ENCODE measurements at places on chromosomes 11 and 22.

DNA sequence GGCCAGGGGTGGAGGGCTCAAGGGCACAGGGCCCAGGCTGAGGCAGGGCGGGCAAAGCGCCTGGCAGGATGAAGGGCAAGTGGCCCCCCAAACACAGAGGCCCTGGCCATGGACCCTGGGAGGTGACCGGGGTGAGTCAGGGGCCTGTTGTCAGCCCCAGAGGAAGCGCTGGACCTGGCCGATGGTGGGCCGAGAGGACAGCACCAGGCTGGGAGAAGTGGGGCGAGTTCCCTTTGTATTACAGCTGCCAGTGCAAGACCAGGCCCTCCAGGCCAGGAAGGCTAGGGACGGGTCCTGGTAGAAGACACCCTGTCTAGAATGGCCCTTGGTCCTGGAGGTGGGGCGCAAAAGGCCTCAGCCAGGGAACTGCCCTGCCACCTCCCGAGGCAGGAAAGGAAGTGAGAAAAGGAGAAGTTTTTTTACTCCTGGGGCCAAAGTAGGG is 12.8 kb downstream of the CXCR5 start:
- DNase-seq, result no peak

- DNase-seq, result no peak
These were observed 105.3 kb upstream of the E2F8 start for GRCh38 chr11:19345848-19346681.

DNA sequence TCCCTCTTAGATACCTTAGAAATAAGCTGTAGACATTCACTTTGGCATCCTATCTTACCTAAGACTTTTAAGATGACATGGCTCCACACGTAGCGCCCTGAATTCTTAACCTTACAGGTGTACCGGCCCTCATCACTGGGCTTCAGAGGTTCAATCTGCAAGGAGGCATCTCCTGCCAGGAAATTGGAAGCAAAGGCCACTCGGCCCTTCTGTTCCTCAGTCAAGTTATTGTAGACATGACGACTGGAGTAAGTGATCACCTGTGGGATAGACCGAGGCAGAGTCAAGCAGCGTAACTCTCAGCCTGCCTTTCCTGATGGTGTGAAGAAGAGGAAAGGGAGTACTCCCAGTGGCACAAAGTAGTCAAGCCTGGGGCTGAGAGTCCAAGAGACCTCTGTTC is 22.5 kb upstream of the HSPA8 start:
- no peak for DNase-seq

- DNase-seq, result no peak
These were observed 32.5 kb upstream of the GRAMD4 start for GRCh38 chr22:46587492-46588278.

- no peak for DNase-seq
These were observed 4.4 kb upstream of the APLNR start for GRCh38 chr11:57241353-57241972.

- peak; percentile 56 for DNase-seq
These were observed 600 bp downstream of the FCHSD2 start for GRCh38 chr11:73141309-73142127.

DNA sequence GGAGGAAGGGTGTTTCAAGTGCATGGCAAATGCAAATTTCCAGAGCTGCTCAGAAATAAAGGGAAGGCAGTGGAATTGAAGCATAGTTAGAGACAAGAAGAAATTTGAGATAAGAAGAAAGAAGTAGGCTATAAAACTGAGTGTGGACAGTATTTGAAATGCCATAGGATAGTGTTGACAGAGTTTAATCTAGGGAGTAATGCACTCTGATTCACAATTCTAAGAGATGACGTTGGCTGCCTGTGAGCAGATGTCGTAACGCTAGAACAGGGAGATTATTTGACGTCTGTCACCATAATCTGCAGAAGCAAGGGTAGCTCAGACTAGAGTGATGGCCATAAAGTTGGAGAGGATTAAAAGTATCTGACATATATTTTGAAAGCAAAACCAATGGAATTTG is 389.9 kb upstream of the KIRREL3 start:
- no peak for DNase-seq

DNA sequence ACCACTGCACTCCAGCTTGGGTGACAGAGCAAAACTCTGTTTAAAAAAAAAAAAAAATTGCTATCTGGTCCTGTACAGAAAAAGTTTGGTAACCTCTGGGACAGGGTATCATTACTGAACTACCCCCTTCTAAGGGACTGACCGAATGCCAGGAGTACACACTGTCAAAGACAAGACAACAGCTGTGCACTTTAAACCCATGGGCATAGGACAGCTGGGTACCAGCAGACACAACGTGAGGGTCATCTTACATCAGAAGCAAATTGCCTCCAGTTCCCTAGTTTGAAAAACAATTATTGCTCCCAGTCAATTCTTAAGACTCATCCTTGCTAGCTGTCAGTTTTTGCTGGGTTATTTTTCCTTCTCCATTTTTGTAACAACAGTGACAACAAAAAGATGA is 17.8 kb downstream of the CD59 start:
- DNase-seq, result no peak

DNA sequence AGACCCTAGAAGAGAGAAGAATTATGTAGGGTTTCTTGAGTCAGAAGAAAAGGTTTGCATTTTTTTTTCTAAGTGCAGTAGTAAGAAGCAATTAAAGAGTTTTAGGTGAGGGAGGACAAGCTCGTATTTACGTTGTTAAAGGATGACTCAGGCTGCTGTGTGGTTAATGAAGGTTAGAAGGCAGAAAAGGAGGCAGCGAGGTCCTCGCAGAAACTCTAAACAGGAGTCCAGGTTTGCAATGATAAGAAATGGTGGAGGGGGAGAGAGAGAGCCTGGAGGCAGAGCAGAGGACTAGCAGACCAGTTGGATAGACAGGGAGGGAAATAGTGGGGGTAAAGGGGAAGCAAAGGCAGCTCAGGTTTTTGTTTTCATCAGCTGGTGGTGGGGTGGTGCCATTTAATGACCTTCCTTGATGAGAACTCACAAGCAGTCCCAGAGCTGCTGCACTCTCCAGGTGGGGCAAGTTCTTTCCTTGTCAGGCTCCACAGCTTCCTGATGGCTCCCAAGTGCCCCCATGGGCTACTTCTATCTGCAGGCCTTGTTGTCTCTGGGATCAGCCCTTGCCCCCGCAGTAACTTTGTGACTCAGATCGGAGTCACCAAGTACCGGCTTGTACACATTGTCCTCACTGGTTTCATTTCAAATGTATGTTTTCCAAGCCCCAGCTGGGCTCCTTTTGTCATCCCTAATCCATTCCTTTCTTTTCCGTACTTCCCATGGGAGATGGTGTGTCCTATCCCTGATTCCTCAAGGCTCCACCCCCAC is 8.3 kb upstream of the INSC start:
- no peak for DNase-seq

DNA sequence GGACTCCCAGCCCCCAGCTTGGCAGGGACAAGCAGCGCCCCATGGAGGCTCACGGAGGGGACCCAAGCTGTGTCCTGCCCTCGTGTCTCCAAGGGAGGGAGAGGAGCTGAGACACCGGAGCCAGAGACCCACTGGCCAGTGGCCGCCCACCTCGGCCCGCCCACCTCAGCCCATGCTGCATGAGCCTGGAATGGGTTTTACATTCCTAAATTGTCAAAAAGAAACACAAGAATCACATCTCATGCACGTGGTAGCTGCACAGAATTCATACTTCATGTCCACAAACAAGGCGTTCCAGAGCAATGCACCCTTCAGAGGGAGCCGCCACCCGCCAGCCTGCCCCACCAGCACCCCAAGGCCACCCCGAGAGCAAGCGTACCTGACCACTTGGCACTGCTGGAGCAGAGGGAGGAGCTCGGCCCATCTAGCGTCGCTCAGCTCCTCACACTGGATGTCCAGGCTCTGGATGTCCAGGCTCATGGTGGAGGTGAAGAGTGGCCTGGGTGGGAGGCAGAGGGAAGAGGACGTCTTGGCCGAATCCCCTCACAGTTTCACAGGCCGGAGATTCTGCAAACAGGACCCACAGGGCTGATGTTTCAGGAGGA is 5.3 kb downstream of the RNH1 start:
- no peak for DNase-seq

DNA sequence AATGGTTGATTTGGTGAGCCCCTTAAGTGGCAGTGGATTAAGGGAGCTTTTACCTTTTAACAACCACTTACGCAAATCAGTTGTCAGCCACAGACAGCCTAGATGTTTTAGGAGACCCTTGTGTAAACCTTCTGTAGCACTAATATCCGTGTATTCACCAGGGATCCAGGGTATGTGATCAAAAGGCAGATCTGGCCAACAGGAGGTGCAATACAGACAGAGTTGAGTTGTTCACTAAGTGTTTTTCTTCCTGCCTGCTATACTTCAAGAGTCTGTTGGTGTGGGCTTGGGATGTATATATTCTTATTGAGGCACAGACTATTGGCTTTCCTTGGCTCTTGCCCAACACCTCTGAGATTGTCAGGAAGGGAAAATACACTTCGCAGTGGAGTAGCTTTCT is 175.1 kb downstream of the FAT3 start:
- DNase-seq, result no peak

- DNase-seq, result no peak
These were observed 1432.6 kb upstream of the TENM4 start for GRCh38 chr11:80873310-80873999.

- DNase-seq, result no peak
These were observed 27.6 kb downstream of the KCTD17 start for GRCh38 chr22:37079158-37079557.

GRCh38 chr11:26072614-26073153 is 259.2 kb upstream of the ANO3 start:
- no peak for DNase-seq

GRCh38 chr11:66227700-66228099 is 40.7 kb upstream of the RAB1B start:
- no peak for DNase-seq

- no peak for DNase-seq
These were observed 44.2 kb downstream of the PPFIA1 start for GRCh38 chr11:70314730-70315129.

- DNase-seq, result no peak
These were observed 33.0 kb upstream of the RDX start for GRCh38 chr11:110329445-110329844.

- peak; percentile 30 for DNase-seq
These were observed 1.7 kb upstream of the CALCA start for GRCh38 chr11:14973621-14974514.

DNA sequence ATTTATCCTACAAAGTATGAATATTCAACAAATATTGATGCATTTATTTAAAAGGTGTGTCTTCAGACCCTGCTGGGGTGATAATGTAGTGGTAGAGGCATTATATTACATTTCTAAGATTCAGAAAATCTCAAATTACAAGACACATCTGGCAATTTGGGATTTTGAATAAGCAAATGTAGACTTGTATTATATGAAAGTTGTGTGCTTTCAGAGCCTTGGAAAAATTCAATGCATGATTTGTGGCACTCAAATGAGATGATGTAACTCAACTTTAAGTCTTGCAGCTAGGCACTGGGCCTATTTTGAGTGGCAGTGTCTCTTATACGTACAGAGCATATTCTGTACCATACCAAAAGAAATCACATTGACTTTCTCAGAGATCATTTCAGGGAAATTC is 214.4 kb downstream of the ETS1 start:
- DNase-seq, result no peak

DNA sequence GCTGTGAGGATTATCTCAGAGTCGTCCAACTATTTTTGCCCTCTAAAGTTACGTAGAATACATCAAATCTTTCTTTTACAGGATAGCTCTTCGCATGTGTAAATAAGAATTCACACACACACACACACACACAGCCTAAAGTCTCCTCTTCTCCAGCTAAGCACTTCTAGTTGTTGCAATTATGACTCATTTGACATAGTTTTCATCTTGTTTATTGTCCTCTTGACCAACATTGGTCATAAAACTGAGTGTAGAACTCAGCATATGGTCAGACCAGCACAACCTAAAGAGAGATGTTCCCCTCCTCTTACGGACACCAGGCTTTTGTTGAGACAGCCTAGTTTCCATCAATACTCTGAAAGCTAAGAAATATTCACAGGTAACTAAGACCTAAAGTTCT is 234.2 kb downstream of the BLID start:
- no peak for DNase-seq

Data from stimulated activated CD4-positive, alpha-beta T cell treated with anti-CD3 and anti-CD28 coated beads, Interleukin-4, amount 100 ng/mL, for 24 hours (primary cell).